ENCODE measurements at places on chromosomes 7 and 10.

DNA sequence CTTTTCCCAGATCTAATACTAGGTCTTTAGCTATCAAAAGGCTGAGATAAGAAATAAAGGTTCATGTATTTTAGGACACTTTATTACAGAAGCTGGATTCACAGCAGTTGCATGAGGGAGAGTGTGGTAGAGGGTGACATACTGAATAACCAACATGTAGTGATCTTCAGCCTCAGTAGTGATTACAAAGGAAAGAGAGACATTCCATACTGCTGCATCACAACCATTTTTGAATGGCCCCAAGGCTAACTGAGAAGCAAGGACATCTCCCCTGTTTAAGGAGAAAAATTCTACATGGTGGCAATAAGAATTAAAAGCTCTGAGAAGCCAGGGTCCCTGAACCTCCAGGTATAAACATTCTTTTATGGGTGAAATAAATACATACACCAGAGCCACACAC is 35.3 kb downstream of the COG5 start:
- DNase-seq = no peak

DNA sequence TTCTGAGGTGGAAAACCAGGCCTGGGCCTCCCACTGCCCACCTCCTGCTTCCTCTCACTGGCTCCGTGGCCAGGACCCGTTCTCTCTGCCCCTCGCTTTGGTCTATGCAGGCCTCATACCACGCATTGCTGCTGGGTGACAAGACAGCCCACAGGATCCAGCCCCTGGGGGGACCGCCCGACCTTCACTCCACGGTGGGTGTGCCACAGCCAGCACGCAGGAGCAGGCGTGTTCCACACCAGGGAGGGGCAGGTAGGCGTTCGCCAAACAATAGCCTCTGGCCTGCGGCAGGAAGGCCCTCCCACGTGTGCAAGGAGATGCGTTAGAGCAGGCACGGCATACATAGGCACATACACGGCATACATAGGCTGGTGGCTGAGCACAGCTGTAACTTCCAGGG is 233.4 kb downstream of the WDR37 start:
- DNase-seq = peak; percentile 27

DNA sequence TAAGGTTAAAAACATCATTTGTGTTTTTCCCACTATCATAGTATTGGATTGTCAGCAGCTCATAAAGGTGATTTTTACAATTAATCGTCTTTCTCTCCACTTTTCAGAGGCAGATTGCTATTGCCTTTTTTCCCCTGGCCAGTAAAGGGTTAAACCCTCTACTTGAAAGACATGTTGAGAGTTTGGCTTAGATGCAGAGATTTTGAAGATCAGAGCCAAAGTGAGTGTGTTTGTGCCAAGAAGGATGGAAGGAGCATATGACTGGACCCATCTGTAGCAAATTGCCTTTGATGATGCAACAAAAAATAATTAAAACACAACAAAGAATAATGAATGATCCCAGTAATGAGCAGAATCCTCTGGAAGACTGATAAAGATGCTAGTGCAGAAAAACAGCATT is 373.1 kb downstream of the MALRD1 start:
- no peak for DNase-seq

- DNase-seq = no peak
These were observed 203.6 kb downstream of the VTI1A start for GRCh38 chr10:112650588-112651030.

DNA sequence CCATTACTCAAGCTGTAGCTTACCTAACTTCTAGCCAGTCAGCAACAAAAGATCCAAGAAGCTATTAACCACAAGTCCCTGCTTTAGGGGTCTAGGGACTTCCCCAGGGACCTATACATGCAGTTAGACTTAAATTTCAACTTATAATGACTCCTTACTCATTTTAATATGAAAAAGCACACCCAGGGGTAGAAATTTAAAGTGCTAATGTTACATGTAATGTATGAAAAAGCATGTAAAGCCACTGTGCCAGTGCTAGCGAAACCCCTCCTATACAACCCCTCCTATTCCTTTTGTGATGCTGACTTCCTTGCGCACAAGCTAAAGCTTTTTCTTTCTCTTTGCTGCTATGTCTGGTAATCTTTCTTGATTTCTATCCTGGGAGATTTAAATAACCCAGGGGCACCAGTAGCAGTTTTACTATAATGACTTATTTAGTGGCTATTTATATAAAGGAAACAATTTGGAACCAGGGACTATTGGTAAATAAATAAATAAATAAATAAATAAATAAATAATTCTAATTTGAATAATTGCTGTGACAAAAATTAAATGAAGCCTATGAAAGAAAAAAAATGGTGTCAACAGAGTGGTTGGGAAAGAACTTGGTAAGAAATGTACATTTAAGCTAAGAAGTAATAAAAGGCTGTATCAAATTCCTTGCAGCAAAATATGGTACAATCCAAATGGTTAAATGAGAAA is 110.5 kb upstream of the MAGI2 start:
- peak; percentile 25 for DNase-seq

GRCh38 chr7:97022491-97023306 is 1.9 kb downstream of the DLX5 start:
- no peak for DNase-seq

DNA sequence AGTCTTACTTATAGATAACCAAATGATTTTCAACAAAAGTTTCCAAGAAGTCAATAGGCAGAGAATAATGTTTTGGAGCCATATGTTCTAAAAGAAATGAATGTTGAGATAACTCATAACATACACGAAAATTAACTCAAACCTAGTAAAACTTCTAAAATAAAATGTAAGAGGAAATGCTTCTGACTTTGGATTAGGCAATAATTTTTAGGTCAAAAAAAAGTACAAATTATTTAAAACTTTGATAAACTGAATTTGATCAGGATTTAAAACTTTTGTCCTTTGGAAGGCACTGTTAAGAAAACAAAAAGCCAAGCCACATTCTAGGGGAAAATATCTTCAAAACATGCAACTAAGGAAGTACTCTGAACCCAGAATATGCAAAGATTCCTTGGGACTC is 148.2 kb upstream of the GPR22 start:
- no peak for DNase-seq

DNA sequence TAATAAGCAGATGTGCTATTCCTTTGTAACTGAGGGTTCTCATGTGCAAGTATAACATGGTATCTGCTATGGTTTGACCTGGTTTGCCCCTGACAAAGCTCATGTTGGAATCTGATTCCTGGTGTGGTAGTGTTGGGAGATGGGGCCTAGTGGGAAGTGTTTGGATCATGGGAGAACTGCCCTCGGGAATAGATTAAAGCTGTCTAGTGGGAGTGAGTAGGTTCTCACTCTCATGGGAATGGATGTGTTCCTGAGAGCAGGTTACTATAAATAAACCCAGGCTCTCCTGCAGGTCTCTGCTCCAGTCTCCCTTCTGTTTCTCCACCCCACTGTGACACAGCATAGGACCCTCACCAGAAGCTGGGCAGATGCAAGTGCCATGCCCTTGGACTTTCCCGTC is 97.7 kb downstream of the ATE1 start:
- no peak for DNase-seq

DNA sequence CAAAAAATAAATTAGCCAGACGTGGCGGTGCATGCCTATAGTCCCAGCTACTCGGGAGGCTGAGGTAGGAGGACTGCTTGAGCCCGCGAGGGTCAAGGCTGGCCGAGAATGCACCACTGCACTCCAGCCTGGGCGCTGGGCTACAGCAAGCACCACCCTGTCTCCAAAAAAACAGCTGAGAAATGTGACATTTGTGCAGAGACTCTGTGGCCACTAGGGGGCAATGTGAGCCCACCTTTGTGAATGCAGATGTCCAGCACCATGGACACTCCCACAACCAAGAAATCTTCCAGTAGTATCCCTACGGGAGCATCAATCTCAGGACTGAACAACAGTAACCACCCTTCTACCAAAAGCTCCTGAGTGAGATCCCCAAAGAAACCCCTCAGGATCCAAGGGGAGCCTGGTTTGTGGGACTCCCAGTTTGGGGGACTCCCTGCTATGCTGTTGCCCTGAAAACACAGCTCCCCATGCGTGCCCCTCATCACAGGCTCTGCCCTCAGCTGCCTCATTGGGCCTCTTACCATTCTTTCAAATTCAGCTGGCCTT is 6.2 kb upstream of the AHCYL2 start:
- DNase-seq = peak; percentile 71

GRCh38 chr7:150851492-150852370 is 586 bp upstream of the AOC1 start:
- DNase-seq = no peak

- peak; percentile 85 for DNase-seq
These were observed at the start of gene DIP2C for GRCh38 chr10:689452-690371. TSS of gene DIP2C (minus strand) at chr10:689668. CDS start at chr10:689578, 90 bp downstream.

GRCh38 chr7:95365151-95365550 is 31.0 kb downstream of the PON3 start:
- DNase-seq = no peak

DNA sequence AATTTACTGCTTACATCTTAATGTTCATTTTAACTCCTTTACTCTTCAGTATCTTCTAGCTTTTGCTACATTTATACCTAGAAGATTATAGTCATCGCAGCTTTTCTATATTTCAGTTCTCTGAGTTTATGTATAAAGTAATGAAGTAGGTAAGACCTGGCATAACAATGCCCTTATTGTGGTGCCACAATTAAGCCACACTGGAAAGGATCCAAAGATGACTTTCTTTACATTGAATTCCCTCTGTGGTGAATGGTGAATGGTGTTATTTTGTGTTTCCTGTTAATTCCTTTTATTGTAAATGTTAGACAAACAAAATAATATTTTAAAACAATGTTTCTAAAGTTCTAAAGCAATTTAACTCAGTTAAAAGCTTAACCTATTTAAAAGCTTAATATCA is 36.2 kb downstream of the SEMA3D start:
- peak; percentile 15 for DNase-seq

- DNase-seq = no peak
These were observed 90.0 kb downstream of the ANKRD61 start for GRCh38 chr7:6121141-6121540.

GRCh38 chr7:156017916-156018700 is 205.8 kb upstream of the SHH start:
- DNase-seq = no peak

DNA sequence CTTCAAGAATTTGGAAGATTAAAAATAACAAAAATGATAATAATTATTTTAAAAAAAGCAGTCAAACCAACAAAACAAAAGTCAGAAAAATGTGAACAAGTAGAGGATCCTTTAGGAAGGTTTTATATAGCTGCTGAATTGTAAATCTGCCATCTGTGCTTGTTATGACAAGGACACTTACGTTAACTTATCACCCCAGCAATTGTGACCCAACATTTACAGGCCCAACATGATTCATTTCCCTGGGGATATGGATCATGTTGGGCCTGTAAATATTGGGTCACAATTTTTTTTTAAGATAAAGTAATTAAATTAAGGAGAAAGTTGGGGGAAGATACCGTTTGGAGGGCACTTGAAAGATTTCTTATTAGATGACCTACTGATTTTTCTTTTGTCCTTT is 261.4 kb upstream of the HABP2 start:
- DNase-seq = no peak

GRCh38 chr7:93894966-93895640 is 4.5 kb upstream of the TFPI2 start:
- DNase-seq = no peak

DNA sequence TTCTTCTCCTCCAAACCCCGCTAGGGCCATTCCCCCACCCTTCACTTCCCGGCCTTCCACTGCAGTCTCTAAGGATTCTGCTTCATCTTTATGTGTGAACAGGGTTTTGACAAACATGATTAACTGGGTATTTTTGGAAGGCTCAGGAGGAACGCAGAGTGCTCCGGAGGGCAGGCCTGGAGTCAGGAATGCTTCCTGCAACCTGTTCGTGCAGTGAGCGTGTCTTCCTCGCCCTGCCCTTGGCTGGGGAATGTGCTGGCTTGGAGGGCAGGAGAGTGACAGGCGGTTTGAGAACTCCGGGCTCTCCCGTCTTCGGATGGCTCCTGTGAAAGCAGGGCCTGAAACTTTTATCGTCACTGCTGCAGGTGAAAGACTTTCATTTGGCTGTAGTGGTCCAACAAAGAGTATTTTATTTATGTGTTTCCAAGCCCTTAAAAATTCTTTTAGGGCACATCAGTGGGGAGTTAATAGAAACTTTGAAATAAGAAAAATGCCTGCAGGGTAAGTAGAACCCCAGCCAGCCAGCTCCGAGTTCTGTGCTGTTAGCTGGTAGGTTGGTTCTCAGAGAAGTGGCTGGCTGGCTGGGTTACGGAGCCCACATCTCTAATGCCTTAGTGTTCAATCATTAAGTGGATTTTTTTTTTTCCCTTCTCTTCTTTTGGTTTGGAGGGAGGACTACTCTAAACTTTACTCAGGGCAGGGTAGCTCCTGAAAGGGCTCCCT is 51.0 kb downstream of the TCF7L2 start:
- no peak for DNase-seq
